ENCODE measurements at places on chromosomes 7 and 10.

DNA sequence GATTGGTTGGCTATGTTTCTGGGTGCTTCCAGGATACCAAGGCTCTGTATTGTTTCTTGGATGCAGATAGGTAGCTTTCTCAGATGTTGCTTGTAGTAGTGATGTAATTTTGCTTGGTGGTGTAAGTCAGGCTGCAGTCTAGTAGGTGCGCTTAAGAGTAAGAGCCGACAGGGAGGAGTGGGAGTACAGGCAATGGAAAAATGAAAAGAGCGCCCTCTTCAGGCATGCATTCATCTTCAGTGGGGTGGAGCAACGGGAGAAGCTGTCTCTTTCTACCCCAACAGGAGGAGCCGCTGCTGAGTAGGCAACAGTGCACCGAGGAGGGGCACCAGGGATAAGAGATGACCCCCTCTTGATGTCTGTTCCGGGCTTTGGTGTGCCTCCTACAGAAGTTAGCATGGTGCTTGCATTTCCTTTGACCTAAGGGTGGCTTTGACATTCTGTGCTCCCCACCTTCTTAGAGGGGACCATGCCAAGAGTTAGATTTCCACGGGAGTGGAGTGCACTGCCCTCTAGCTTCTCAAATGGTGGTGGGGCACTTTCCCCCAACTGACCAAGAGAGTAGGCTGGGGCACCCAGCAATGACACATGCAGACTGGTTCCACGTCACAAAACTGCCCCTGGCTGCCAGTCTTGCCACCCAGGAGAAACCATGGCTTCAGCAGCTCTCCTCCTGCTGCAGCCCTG, 56.1 kb downstream of the ZNF783 start:
- DNase-seq: no peak

DNA sequence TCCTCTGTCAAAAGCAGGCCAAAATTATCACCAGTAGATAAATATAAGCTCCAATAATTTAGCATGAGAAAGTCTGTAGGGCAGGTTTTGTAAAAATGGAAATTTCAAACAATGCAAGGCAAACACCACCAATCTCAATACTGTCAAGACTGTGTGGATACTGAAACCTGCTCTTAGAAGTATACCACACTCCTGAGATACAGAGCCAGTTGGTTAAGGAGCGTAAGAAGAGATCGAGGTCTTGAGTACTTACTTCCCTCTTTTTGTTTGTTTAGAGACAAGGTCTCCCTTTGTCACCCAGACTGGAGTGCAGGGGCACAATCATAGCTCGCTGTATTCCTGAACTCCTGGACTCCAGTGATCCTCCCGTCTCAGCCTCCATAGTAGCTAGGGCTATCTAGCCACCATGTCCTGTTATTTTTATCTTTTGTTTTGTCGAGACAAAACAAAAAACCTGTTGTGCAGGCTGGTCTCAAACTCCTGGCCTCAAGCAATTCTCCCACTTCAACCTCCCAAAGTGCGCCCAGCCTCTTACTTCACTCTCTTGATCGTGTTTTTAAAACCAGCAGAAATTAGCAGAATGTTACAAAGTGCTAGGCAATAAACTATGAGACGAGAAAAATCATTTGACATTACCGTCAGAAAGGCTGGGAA, 205.7 kb downstream of the PARD3 start:
- no peak for DNase-seq

DNA sequence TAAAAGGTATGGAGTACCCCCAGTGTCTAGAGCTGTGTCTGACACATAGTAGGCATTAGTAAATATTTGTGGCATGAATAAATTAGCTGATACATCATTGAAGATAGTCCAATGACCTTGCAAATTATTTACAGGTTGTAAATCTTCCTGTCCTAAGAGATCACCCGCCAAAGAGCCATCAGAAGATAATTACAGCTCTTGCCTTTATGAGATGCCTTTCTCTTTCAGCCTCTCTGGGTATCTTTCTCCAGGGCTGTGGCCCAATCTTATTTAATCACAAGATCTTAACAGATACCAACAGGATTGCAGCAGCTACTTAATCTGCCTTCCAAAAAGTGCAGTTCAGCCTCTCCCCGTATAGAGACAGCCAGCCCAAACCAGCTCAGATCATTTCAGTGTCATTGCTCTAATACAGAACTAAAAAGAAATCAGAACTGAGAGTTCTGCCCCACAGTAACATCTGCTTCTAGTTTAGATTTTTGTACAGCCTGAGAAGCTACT, 41.5 kb downstream of the MYOF start:
- DNase-seq: no peak

DNA sequence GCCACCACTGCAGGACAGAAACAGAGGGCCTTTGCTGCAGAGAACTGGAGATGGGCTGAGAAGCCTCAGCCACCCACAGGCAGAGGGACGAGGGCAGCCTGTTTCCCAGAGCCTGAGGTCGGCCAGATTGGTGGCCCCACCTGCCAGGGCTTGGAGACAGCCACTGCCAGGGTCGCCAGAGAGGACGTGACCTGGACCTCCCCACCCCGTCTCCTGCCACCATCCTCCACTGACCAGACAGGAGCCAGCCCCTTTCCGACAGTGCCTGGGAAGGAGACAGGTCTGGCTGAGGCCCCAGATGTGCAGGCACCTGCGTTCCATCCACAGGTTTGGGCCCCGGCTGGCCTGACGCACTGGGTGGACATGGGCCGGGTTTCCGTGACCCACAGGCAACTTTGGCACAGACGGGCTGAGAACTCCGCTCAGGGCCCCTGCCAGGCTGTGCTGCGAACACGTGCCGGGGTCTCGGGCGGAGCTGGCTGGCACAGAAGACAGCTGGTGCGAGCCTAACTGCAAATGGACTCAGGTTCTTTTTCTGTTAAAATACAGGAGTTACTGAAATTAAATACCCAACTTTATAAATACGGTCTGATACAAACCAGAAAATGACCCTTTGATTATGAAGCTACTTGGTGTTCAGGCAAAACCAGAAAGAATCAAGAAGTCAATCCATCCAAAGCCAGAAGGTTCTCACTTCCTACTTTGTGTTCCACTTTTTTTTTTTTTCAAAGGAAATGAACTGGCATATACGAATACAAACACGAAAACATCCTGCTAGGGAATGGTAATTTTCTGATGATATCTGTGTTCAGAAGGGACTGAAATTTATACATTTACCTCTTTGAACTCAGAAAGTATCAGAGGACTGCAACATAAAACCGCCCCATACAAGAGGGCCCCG, 6.9 kb downstream of the COX19 start:
- no peak for DNase-seq

GRCh38 chr7:50292165-50292757, 12.3 kb upstream of the IKZF1 start:
- no peak for DNase-seq

GRCh38 chr10:133326745-133327650, 9.7 kb downstream of the CALY start:
- no peak for DNase-seq

GRCh38 chr7:27156508-27156898, at the start of gene HOXA7:
Gene HOXA7, minus strand, starts transcription at chr7:27156675. Its CDS starts 130 bp downstream, at chr7:27156545.
- DNase-seq: no peak

GRCh38 chr10:37947526-37947925, 28.9 kb downstream of the ZNF25 start:
- no peak for DNase-seq
